ENCODE measurements at places on chromosomes 13 and 19. TPM values are rescaled to one million over a fixed set of nuclear protein-coding genes. Genes with fewer than 3 reads are reported as not detected.
A peak's percentile ranks its signal among the peaks of the same experiment; 100 is the strongest.

DNA sequence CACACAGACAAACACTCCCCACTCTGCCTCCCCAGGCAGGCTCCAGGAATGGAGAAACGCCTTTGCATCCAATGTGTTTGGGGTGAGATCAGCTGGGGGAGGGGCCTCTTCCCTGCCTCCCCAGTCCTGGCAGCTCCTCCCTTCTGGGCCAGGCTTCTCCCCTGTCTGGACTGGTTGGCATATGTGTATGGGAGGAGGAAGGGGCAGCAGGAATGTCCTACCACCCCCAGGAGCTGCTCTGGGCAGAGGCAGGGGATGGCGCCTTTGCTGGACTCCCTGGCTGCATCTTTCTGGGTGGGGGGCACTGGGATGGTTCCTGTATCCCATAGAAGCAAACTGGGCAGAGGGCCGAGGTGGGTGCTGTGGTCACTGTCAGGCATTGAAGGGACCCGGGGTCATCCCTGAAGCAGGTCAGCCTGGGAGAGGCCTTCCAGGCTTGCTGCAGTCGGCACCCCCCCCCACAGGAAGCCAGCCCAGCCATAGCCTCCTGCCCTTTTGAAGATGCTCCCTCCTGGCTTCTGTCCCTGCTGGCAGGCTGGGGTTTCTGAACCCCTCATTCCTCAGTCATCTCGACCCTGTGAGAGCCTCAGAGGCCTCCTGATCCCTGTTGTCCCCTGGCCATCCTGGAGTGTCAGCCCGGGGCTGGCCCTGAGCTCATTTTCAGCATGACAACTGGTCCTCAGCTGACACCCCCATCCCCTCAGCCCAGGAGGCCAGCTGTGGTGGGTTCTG is 21.2 kb upstream of the SLC7A10 start:
- no peak overlapping the region for H3K27ac ChIP-seq
- H3K4me1 ChIP-seq, result no peaks in the 10 kb centered on the region
- peaks cover 6% of the 10 kb centered on the region for H3K27me3 ChIP-seq
- H3K36me3 ChIP-seq, result no peaks in the 10 kb centered on the region

DNA sequence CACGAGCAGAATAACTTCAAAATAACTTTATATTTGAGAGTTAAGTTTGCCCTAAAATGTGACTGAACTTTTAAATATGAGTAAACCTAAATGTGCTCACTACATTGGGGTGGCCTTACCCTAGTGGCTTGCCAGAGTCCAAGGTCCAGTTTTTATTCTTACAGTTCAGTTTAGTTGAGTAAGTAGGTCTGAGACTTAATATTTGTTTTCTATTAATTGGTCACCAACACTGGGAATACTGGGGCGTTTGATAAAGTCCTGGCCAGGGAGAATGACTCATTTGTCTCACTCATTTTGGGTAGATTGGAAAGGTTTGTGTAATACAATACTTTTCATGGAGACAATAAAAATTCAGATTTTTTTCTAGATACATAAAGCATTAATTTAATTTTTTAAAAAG is 127.8 kb upstream of the SPATA13 start:
- H3K36me3 ChIP-seq, result no peaks in the 10 kb centered on the region
- no peak for DNase-seq
- peaks cover 3% of the 10 kb centered on the region for H3K27me3 ChIP-seq
- no peak overlapping the region for H3K4me3 ChIP-seq

DNA sequence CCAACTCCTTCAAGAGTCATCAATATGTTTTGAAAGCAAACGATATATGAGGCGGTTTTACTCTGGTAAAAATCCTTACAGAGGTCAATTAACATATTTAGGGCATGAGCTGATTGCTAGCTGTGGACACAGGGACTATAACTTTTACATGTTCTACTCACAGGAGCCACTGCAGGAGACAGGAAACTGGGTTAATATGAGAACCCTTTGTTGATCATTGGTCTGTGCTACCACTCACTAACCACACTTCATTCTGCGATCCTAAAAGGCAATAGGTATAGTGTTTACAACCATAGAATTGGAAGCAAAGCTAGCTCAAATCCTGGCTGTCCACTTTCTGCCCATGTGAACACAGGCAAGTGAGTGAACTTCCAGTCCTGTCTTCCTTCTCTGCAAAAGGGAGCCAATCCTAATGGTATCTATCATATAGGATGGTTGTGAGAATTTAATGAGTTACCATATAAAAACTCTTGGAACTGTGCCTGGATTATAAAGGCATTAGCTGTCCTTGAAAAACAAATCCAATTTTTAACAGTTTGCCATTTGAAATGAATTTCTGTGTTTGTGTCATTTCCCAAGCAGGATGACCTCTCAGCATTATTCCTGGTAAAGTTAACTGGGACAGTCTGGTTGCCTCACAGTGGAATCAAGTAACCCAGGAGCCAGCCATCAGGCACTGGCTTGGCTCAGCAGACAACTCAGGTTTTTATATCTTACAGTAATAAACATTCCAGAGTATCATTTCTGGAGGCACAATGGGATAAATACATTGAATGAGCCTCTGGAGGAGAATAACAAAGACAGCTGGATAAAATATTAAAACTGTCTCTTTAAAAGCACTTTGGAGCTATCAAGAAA is 29.8 kb upstream of the RAP2A start:
- H3K4me3 ChIP-seq, result no peak overlapping the region
- no peak for DNase-seq
- no peaks in the 10 kb centered on the region for H3K4me1 ChIP-seq
- H3K27me3 ChIP-seq, result peaks cover 15% of the 10 kb centered on the region

GRCh38 chr13:31638577-31638976 is 100.7 kb upstream of the RXFP2 start:
- H3K4me3 ChIP-seq, result no peak overlapping the region
- no peak overlapping the region for H3K27ac ChIP-seq
- no peaks in the 10 kb centered on the region for H3K4me1 ChIP-seq
- no peaks in the 10 kb centered on the region for H3K36me3 ChIP-seq
- DNase-seq, result no peak

DNA sequence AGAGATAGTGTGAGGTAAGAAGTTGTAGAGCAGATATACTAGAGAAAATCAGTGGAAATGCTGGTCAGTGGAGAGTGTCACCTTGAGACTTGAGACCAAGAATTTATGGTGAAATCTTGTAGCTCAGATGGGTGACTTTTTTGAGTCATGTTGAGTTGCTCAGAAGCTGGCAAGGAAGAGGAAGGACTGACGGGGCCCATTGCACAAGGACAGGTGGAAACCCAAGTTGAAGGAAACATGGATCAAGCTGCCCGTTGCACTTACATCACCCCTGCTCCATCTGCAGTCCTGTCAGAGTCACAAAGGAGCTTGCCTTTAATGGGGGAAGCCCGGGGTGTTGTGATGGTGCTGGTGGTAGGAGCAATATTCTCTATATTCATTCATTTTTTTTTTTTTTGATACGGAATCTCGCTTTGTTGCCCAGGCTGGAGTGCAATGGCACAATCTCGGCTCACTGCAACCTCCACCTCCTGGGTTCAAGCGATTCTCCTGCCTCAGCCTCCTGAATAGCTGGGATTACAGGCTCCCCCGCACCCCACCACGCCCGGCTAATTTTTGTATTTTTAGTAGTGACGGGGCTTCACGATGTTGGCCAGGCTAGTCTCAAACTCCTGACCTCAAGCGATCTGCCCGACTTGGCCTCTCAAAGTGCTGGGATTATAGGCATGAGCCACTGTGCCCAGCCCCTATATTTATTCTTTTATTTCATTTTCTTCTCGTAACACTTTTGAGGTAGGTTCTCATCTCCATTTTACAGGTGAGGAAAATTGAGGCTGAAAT is 27.4 kb downstream of the UBAC2 start:
- H3K36me3 ChIP-seq, result peaks cover 41% of the 10 kb centered on the region
- DNase-seq, result no peak
- H3K27me3 ChIP-seq, result no peaks in the 10 kb centered on the region
- H3K4me3 ChIP-seq, result peak overlapping the region; percentile 74
- H3K4me1 ChIP-seq, result peaks cover 80% of the 10 kb centered on the region

- DNase-seq, result no peak
- H3K4me3 ChIP-seq, result peak overlapping the region; percentile 94
- peak overlapping the region; percentile 98 for H3K27ac ChIP-seq
- H3K36me3 ChIP-seq, result peaks cover 30% of the 10 kb centered on the region
- peaks cover 44% of the 10 kb centered on the region for H3K4me1 ChIP-seq
These were observed 507 bp upstream of the LCP1 start for GRCh38 chr13:46182491-46182877.

GRCh38 chr19:35219008-35219407 is 9.5 kb downstream of the FAM187B start:
- no peak overlapping the region for H3K4me3 ChIP-seq
- H3K36me3 ChIP-seq, result peaks cover 8% of the 10 kb centered on the region
- H3K27me3 ChIP-seq, result no peaks in the 10 kb centered on the region
- DNase-seq, result no peak
- no peak overlapping the region for H3K27ac ChIP-seq

- H3K27ac ChIP-seq, result no peak overlapping the region
- H3K27me3 ChIP-seq, result no peaks in the 10 kb centered on the region
- peaks cover 8% of the 10 kb centered on the region for H3K36me3 ChIP-seq
- H3K4me3 ChIP-seq, result peak overlapping the region; percentile 77
- DNase-seq, result peak; percentile 70
- H3K4me1 ChIP-seq, result peaks cover 31% of the 10 kb centered on the region
These were observed 2.6 kb downstream of the BBC3 start for GRCh38 chr19:47228168-47228936.

DNA sequence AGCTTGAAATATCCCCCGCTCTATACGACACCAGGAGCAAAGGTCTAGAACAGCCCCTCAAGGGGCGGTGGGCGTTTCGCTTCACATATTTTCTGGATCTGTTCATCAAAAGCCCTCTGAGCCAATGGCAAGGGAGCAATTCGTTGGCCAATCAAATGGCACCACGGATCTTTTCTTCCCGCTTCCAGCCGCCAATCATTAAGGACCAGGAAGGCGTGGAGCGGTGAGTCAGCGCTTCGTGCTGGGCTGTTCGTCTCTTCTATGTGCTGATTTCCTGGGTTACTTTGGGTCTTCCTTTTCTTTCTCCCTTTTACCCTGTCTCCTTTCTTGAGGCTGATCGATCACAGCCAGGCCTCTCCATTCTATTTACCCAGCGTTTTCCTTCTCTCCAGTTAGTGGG is at the start of gene NLRP4:
Gene NLRP4, plus strand, starts transcription at position 201 of the 400 bp plus-strand sequence. CDS start 15,541 bp downstream, outside the sequence.
- no peak for DNase-seq
- H3K4me3 ChIP-seq, result no peak within 1 kb of the TSS
- H3K4me1 ChIP-seq, result no peaks in the 10 kb centered on the region
- no peaks in the 10 kb centered on the region for H3K27me3 ChIP-seq
- no peaks in the 10 kb centered on the region for H3K36me3 ChIP-seq

DNA sequence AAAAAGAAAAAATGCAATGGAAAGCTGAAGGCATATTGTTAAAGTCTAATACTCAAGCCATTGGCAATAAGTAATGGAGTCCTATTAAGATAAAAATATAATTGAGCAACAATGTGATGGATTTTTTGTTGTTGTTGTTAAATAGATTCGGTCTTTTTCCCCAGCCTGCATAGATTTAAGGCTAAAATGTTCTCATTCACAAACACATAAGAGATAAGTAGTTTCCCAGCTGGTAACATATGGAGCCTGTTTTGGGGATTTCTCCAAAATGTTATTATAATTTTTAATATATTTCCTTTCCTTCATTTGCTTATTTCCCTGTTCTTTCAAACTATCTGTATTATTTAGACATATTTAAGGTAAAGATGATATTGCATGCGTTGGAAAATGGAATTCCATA is 1149.1 kb upstream of the PRR20A start:
- no peaks in the 10 kb centered on the region for H3K36me3 ChIP-seq
- no peaks in the 10 kb centered on the region for H3K27me3 ChIP-seq
- no peak for DNase-seq
- H3K4me1 ChIP-seq, result no peaks in the 10 kb centered on the region
- no peak overlapping the region for H3K27ac ChIP-seq

GRCh38 chr19:5024282-5024681 is 55.4 kb downstream of the KDM4B start:
- DNase-seq, result no peak
- H3K27ac ChIP-seq, result no peak overlapping the region
- H3K27me3 ChIP-seq, result no peaks in the 10 kb centered on the region

- H3K36me3 ChIP-seq, result no peaks in the 10 kb centered on the region
- peaks cover 20% of the 10 kb centered on the region for H3K27me3 ChIP-seq
- H3K27ac ChIP-seq, result no peak overlapping the region
- H3K4me3 ChIP-seq, result no peak overlapping the region
- no peak for DNase-seq
These were observed 52.5 kb downstream of the SOX1 start for GRCh38 chr13:112119192-112120030.

GRCh38 chr13:55199134-55199533 is 1941.6 kb upstream of the PRR20A start:
- H3K4me3 ChIP-seq, result no peak overlapping the region
- no peaks in the 10 kb centered on the region for H3K27me3 ChIP-seq
- no peaks in the 10 kb centered on the region for H3K4me1 ChIP-seq

DNA sequence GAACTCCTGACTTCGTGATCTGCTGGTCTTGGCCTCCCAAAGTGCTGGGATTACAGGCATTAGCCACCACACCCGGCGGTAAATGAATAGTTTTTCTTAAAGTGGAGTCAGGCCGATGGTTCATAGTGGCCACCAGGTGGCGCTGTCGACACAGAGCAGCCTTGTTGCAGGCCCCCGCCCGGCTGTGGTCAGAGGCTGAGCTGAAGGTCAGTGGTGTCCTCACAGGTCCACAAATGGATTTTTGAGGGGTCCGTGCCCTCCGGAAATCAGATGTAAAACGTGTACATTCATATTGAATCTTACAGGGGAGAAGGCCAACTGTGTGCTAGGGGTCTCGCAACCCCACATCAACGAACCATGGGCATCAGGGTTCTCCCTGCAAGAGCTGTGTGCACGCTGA is 13.4 kb upstream of the WDR18 start:
- DNase-seq, result no peak
- H3K4me1 ChIP-seq, result no peaks in the 10 kb centered on the region
- peaks cover 27% of the 10 kb centered on the region for H3K36me3 ChIP-seq
- H3K27me3 ChIP-seq, result no peaks in the 10 kb centered on the region
- no peak overlapping the region for H3K4me3 ChIP-seq

GRCh38 chr13:58978331-58978730 is 1185.4 kb downstream of the DIAPH3 start:
- H3K4me1 ChIP-seq, result no peaks in the 10 kb centered on the region
- H3K4me3 ChIP-seq, result no peak overlapping the region
- H3K27me3 ChIP-seq, result no peaks in the 10 kb centered on the region
- no peaks in the 10 kb centered on the region for H3K36me3 ChIP-seq
- no peak overlapping the region for H3K27ac ChIP-seq

The HCST gene
- total RNA-seq, result 53.8 TPM

The HIPK4 gene
- not detected for total RNA-seq

The FCGBP gene
- 7.0 TPM for total RNA-seq

The CDC16 gene
- total RNA-seq, result 73.0 TPM

The ZNF570 gene
- total RNA-seq, result 4.2 TPM

The IGFL2 gene
- not detected for total RNA-seq

The TEAD2 gene
- not detected for total RNA-seq

The NCR1 gene
- total RNA-seq, result not detected

The GPC5 gene
- not detected for total RNA-seq

The CEACAM1 gene
- total RNA-seq, result 3.5 TPM

The AP1M2 gene
- total RNA-seq, result not detected

The CCDC9 gene
- total RNA-seq, result 28.4 TPM
